ENCODE measurements at places on chromosomes 2 and 18.

GRCh38 chr2:29000481-29000880 lies 19.4 kb downstream of the TOGARAM2 start:
- H3K27me3 ChIP-seq, result no peaks in the 10 kb centered on the region
- DNase-seq, result no peak
- no peak overlapping the region for H3K27ac ChIP-seq
- no peaks in the 10 kb centered on the region for H3K36me3 ChIP-seq
- no peaks in the 10 kb centered on the region for H3K4me1 ChIP-seq

- H3K36me3 ChIP-seq, result no peaks in the 10 kb centered on the region
- no peak overlapping the region for H3K27ac ChIP-seq
- no peaks in the 10 kb centered on the region for H3K27me3 ChIP-seq
These were observed 8.7 kb upstream of the LAPTM4A start for GRCh38 chr2:20060106-20060505.

DNA sequence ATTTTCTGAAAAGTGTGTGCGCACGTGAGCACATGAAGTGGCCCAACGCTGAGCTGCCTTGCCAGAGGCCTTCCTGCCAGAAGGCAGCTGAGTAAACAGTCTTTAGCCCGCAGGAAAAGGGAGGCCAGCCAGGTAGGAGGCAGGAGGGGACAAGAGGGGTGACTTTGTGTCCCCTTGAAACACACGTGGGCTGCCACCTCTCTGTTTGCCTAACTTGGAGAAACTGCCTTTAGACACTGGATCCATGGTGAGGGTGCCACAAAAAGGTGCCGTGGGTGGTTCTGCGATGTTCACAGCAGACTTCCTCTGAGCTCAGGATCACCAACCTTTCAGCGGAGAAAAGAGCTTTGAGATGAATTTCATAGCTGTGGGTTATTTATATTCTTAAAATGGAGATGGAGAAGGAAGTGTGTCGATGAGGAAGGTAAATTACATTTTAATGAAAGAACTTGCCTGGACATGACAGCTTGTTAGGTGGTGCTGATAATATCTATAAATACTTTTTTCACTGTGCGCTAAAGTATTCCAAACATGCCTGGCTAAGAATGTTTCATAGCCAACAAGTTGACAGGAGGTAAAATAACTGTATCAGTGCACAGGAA lies 36.6 kb upstream of the ASB1 start:
- DNase-seq, result no peak
- H3K27me3 ChIP-seq, result no peaks in the 10 kb centered on the region
- H3K27ac ChIP-seq, result no peak overlapping the region
- no peaks in the 10 kb centered on the region for H3K36me3 ChIP-seq
- H3K4me3 ChIP-seq, result no peak overlapping the region
- no peaks in the 10 kb centered on the region for H3K4me1 ChIP-seq

- H3K36me3 ChIP-seq, result no peaks in the 10 kb centered on the region
- no peaks in the 10 kb centered on the region for H3K27me3 ChIP-seq
- no peak overlapping the region for H3K4me3 ChIP-seq
These were observed 40.0 kb downstream of the WDSUB1 start for GRCh38 chr2:159246325-159246988.

DNA sequence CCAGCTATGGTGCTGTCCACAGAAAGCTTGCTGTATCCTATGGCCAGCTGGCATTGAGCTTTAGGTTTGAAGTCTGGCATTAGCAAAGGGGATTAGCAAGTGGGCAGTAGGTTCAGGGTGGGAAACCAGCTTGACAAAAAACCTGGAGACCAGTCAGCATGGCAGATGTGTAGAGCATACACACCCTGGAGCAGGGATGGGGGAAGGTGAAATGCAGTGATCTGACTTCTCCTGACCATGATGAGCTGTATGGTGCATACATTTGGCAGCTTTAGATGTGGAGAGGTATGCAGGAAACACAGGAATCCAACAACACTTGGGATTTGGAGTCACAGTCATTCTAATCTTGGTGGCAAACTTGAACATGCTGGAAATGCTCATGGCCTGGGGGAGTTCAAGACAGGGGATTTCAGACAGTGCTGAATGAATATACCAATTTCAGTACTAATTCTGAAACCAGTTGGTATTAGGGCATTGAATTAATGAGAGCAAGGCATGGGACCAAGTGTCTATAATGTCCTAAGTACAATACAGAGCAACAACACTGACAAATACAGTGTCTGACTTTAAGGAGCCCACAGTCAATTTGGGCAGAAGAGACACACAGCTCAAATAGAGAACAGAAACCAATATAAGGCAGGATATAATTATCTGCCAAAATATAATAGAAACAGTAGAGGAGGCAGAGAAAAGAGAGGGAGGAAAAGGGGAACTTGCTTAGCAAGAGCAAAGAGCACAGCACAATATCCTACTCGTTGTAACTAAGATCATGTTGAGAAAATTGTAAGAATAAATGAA lies 11.8 kb downstream of the ARHGAP15 start:
- no peaks in the 10 kb centered on the region for H3K36me3 ChIP-seq
- DNase-seq, result no peak
- no peaks in the 10 kb centered on the region for H3K4me1 ChIP-seq
- no peak overlapping the region for H3K4me3 ChIP-seq
- no peak overlapping the region for H3K27ac ChIP-seq

GRCh38 chr2:224545884-224546644 lies 39.1 kb downstream of the CUL3 start:
- no peaks in the 10 kb centered on the region for H3K4me1 ChIP-seq
- no peak for DNase-seq
- H3K27ac ChIP-seq, result no peak overlapping the region
- H3K4me3 ChIP-seq, result no peak overlapping the region

DNA sequence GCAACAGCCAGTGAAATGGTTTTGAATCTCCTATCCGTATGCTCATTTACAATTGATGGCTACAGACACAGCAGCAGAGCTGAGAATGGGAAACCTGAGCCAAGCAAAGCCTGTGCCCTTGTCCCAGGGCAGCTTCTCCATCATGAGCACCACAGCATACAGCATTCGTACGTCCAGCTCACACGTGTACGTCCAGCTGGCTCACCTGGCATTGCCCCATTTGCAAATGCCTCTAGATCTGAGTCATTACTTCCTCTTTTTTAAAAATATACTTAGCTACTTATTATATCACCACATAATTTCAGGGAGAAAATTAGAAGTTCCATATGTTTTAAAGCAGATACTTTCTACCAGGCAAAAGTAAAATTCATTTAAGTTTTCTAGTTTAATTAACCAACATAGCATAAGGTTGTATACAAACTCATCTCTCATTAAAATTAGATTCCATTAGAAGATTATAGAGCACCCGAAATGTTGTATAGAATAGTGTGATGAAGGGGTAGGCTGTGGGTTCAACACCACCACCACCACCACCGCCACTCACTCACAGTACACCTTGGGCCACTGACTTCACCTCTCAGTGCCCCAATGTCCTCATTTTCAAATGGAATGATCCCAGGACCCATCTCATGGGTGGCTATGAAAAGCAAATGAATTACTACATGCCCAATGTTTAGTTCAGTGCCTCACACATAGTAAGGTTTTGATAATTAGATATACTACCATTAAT lies 31.4 kb upstream of the TMEM177 start:
- H3K27me3 ChIP-seq, result no peaks in the 10 kb centered on the region
- H3K4me3 ChIP-seq, result no peak overlapping the region
- no peak for DNase-seq
- 0 out of 2 replicates have a peak, but pooled peaks cover 1% of the 10 kb centered on the region for H3K4me1 ChIP-seq

DNA sequence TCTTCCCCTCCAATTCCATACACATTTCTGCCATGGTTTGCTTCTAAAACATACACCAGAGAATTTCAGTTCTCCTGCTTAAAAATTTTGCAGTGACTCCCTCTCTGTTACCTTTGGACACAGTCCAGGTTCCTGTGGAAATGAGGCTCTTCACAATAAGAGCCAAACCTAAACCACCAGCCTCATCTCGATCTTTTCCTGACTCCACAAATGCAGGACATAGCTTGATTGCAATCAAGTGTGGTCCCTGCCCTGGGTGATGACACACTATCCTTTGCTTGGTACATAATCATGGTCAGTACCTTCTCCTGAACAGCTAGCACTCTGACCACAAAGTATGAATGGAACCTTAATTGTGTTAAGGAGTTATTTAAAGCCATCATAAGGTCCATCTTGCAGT lies 134.9 kb upstream of the CHAC2 start:
- no peaks in the 10 kb centered on the region for H3K36me3 ChIP-seq
- DNase-seq, result no peak
- no peaks in the 10 kb centered on the region for H3K27me3 ChIP-seq
- H3K4me1 ChIP-seq, result no peaks in the 10 kb centered on the region

DNA sequence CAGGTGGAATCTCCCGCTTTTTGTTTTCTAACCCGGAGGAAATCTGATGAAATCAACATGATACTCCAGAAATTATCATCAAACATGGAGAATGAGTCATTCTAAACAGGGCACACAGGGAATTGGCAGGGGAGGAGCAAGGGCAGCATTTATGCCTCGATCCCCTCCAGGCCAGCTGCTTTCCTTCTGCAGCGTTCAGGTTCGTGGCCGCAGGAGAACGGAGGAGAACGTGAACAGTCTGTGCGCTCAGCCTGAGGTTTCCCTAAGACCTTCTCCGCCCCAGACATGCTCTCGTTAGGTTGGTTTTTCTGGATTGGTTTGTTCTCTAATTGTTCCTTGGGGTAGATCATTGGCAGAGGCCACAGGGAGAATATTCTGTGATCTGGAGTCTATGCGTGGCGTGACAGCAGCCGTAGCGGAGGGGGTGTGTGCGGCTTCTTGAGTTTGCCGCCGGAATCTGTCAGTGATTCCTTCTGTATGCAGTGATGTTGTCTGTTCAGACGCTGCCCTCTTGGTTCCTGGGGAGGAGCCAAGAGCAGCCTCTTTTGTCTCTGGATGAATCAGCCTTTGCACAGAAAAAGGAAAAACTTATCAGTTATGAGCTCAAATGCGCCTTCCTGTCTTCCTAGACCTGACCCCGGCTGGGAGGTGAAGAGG lies 75.9 kb downstream of the SH3BP4 start:
- H3K27ac ChIP-seq, result no peak overlapping the region
- no peak for DNase-seq
- H3K4me3 ChIP-seq, result no peak overlapping the region
- H3K36me3 ChIP-seq, result no peaks in the 10 kb centered on the region

DNA sequence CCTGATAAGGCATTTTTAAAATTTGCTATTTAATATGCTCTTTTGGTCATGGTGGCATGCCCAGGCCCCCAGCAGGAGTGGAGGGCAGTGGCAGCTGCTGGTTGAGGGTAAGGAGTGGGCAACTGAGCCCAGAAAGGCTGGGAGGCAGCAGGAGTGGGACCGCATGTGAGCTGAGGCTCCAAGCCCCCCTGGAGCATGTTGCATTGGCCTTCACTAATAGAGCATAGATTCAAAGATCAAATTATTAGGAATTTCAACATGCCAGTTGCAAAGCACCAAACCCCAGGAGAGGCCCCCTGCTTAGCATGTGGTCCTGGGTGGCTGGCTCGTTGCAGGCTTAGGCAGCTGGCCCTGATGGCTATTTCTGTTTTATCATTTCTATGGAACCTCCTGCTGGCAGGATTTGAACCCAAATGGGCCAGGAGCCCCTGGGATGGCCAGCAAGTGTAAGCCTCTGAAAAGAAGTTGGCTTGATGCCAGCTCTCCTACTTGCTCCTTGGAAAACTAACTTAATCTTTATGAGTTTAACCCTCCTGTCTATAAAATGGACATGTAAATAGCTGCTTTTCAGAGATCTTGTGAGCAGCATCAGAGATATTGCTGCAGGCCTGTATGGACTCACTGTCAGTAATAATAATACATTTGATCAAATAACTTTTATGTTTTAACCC lies 42.1 kb upstream of the TMEM131 start:
- H3K27ac ChIP-seq, result no peak overlapping the region
- no peaks in the 10 kb centered on the region for H3K36me3 ChIP-seq
- DNase-seq, result no peak

DNA sequence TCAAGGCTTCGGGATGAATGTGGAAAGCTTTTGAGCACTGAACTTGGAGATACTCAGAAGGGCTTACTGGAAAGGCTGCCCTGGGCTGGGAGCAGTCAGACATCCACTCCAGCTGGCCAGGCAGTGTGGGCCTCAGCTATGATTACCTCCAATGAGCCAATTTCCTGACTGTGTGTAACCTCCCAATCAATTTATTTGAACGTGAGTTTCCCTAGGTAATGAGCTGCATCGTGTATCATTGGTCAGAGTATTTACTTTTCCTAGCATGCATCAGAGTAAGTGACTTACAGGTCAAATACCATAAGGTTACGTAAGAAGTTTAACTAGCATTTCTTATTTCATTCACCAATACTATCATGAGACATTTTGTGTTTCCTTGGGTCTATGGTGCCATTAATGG lies 11.0 kb upstream of the CTAGE1 start:
- H3K4me3 ChIP-seq, result no peak overlapping the region
- H3K4me1 ChIP-seq, result no peaks in the 10 kb centered on the region
- H3K27me3 ChIP-seq, result no peaks in the 10 kb centered on the region
- H3K27ac ChIP-seq, result no peak overlapping the region

DNA sequence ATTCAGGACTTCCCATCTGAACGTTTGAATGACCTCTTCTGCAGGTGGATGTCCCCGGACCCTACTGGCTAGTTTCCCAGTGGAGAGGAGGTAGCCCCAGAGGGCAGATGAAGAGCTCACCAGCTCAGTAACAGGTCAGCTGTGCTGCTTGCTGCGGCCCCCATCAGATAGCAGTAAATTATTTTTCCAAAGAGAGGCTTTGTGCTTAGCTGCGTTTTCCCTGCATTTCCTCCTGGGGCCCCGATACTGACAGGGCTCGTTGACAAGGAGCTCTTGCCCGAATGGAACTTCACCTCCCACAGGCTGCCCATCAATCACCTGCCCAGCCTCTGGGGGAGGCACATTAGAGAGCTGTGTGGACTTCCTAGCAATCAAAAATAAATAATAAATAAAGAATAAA lies 185.8 kb downstream of the DOK6 start:
- no peaks in the 10 kb centered on the region for H3K36me3 ChIP-seq
- H3K27ac ChIP-seq, result no peak overlapping the region
- no peak for DNase-seq
- H3K27me3 ChIP-seq, result no peaks in the 10 kb centered on the region
- no peaks in the 10 kb centered on the region for H3K4me1 ChIP-seq

DNA sequence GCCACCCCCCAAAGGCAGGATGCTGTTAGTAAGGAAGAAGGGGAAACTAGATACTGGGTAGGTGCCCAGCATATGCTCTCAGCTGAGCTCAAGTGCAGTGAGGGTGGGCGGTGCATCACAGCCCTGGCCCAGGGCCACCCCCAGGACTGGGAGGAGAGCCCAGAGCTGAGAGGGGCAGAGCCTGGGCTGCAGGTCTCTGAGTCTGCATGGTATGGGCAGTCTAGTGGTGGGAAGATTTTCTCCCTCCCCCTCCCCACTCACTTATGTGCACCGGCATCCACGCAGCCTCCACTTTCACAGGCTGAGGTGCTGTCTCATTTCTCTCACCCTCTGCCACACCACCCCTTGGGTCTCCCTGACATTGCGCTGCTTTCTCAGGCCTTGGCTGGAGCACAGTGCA lies 48.5 kb upstream of the CAB39 start:
- no peak overlapping the region for H3K4me3 ChIP-seq
- H3K27ac ChIP-seq, result no peak overlapping the region
- no peaks in the 10 kb centered on the region for H3K36me3 ChIP-seq
